Dermis blood vessel endothelial cell (primary cell): ENCODE measurements at places on chromosomes 2 and 18. TPM values are rescaled to one million over a fixed set of nuclear protein-coding genes. Genes with fewer than 3 reads are reported as not detected.

DNA sequence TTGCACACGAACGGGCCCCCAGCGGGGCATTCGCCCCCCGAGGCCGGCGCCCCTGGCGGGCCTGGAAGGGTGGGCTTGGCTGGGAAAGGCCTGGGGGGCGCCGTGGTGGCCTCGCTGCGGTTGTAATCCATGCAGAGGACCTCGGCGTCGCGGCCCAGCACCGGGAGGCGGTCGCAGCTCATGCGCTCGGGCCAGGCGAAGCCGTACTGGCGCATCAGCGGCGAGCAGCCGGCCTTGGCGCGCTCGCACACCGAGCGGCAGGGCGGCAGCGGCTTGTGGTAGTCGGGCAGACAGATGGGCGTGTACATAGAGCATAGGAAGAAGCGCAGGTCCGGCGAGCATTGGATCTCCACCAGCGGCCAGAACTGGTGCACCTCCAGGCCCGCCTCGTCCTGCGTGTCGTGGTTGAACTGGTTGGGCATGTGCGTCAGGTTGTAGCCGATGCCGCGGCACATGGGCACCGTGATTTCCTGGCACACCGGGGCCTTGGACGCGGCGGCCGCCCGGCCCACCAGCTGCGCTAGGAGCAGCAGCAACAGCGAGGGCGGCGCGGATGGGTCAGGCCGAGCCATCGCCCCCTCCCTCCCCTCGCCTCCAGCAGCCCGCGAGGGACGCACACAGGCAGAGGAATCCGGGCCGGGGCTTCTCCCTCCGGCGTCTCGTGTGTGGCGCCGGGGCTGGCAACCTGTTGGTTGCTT is 1.4 kb downstream of the FZD5 start:
- peak; percentile 56 for DNase-seq

DNA sequence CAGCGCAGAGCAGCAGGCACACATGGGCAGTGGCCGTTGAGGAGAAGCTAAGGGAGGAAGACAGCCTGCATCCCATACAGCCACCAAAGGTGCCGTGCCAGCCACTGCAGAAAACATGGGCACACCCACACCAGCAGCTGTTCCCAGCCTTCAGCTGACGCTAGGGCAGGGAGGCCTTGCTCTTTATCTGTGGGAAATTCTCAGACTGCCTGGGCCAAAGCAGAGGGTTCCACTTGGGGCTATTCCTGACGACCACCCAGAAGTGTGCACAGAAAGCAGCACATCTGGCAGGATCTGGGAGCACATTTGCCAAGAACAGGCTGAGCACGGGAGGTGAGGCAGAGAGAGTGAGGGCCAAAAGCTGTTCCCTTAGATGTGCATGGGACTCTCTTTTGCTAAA is 101.3 kb upstream of the SOX11 start:
- no peak for DNase-seq

DNA sequence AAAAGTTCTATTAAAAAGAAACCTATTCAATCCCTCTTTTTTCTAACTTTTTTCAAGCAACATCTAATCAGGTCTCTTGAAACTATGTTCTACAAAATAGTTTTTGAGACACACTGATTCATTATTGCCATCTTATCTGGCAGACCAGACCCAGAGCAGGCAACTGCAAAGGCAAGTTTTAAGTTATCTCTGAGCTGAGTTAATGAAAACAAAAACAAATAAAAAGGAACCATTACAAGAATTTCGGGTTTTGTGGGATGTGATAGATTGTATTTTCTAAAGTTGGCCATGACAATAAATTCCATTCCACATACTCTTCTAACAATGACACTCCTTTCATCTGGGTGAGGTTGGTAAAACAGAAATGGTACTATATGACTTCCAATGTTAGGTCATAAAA is 15.2 kb upstream of the TWSG1 start:
- no peak for DNase-seq

GRCh38 chr2:71482055-71482454 is 28.7 kb downstream of the DYSF start:
- DNase-seq = no peak

GRCh38 chr18:69480460-69480859 is 79.8 kb downstream of the DOK6 start:
- DNase-seq = no peak

- peak; percentile 38 for DNase-seq
Observed at GRCh38 chr2:206154197-206154596, 5.0 kb downstream of the NDUFS1 start.

DNA sequence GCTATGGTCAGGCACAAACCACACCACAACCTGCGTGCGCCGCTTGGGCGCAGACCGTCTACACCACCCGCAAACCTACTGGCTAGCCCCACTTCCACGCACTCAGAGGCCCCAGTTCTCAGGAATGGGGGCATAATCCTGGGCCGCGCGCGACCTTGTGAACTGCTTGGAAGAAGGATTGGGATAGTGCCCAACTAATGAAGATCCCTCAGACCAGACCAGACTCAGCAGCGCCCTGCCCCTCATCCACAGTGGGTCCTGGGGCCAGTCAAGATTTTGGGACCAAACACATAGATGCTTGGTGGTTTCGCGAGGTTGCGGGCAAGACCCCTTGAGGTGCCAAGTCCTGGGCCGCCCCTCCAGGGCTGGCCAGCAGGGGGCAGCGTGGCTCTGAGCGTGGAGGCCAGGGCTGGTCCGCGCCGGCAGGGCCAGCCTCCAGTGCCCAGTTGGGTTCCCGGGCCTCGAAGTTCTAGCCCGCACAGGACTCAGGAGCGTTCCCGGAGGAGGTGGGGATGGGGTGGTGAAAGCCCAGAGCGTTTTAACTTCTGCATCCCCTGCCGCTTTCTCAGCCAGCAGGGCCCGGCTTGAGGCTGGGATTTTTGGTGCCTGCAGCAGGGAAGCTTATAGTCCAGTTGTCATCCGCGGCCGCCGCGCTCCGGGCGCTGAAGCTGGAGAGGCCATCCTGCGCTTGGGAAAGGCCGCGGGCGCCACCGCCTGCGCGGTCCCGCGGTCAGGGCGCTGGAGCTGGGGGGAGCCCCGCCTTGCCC is 8.3 kb downstream of the OSR1 start:
- peak; percentile 83 for DNase-seq

The GTF2A1L gene
- total RNA-seq = 0.09 TPM in 1 of 2 replicates, not detected in the other
